ENCODE measurements at places on chromosomes 16 and 17. TPM values are rescaled to one million over a fixed set of nuclear protein-coding genes. Genes with fewer than 3 reads are reported as not detected.

DNA sequence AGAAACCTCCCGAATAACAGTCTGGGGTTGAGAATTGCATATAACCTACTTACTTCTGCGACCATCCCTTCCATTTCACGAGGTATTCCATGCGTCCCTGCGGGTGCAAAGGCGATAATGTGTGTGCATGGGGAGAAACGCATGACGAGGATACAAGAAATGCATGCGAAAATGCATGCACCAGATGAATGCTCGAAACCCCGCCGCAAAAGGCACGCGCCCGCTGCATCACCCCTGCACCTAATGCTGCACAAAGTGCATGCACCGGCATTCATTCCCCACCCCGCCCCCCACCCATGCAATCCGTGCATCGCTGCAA is 474 bp downstream of the CBX8 start:
- H3K27ac ChIP-seq = peak overlapping the region; percentile 42
- H3K4me1 ChIP-seq = peaks cover 38% of the 10 kb centered on the region
- H3K4me3 ChIP-seq = peak overlapping the region; percentile 91
- no peak for DNase-seq

DNA sequence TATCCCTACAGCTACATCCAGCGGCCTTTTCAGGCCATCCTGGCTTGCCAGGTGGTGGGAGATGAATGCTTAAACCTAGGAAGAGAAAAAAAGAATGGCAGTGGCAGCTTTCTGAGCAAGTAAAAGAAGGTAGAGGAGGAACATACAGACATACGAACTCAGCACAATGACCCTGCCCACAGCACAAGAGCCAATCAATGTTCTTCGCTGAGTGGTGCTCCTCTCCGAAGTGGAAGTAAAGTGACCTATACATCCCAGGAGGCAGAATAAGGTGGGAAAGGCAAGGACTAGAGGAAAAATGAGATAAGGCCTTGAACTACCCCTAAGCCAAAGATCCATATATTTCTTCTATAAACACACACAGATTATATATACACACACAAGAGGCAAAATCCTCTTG is 28.7 kb downstream of the USP31 start:
- peaks cover 50% of the 10 kb centered on the region for H3K4me1 ChIP-seq
- no peak overlapping the region for H3K27ac ChIP-seq
- H3K4me3 ChIP-seq = no peak overlapping the region

DNA sequence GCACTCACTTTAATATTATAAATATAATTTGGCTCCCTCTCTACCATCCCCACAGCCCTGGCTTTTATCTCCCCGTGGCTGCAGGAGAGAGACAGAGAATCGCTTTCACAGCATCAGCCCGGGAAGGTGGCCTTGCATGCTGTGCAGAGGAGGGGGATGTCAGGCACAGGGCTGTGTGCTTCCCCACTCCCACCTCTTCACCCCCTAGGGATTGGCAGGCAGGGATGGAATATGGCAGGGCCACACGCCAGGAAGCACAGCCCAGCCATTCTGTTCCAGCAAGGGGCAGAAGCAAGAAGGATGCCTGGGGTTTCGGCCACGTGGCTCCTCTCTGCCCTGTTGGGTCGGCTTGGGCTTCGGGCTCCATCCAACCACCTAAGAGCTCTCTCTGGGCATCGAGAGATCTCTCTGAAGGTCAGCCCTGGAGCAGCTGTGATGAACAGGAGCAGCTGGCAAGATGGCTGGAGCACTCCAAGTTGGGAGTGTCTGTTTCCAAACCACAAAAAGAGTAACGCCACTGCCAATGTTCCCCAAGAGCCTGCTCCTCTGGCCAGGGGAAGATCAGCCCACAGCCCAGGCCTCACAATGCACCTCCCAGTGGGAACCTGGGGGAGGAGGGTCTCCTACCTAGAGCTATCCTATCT is 223.2 kb downstream of the C16orf78 start:
- H3K4me3 ChIP-seq = no peak overlapping the region
- no peaks in the 10 kb centered on the region for H3K4me1 ChIP-seq
- no peaks in the 10 kb centered on the region for H3K36me3 ChIP-seq
- peaks cover 4% of the 10 kb centered on the region for H3K27me3 ChIP-seq
- DNase-seq = no peak

The ZPBP2 gene
- total RNA-seq = not detected

The RDM1 gene
- not detected for total RNA-seq

GRCh38 chr17:80252871-80253270 is 7.8 kb upstream of the RNF213 start:
- H3K4me3 ChIP-seq = no peak overlapping the region
- DNase-seq = no peak
- peaks cover 2% of the 10 kb centered on the region for H3K27me3 ChIP-seq
- H3K36me3 ChIP-seq = no peaks in the 10 kb centered on the region

The CCDC144A gene
- 0.15 TPM for total RNA-seq

DNA sequence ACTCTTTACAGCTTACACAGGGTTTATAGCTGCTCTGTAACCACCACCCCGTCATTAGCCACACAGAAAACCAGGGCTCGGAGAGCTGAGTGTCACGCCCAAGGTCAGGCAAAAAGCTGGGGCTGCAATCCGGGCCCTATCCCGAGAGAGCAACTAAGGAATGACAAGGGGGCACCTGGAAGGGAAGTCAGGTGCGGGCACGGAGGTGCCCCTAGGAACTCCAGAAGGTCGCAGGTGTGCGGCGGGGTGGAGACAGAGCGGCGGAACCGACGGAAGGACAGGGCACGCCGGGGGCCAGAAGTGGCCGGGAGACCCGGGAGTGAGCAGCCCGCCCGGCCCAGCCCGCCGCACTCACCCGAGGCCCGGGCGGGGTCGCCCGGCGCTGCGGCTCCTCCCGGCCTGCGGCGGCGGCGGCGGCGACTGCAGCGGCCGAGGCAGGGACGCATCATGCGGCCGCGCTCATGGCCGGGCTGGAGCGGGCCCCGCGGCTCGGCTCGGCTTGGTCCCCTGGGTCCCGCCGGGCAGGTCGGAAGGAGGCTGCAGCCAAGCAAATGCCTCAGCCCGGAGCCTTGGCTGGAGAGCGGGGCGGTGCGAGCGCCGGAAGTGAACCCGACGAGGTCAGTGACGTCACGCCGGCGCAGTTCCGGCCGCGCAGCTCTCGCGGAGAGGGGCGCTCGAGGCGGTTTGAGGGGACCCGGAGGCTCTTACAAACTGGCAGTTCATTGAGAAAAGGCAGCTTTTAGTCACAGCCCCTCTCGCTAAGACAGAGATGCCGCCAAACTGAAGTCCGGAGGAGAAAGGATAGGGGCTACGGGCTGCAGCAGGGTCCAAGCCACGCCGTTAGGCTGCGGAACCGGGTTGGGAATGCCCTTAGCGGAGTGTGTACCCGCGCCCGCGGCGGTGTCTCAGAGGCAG is at the start of gene ZDHHC7:
ZDHHC7 (minus strand) TSS at position 605 of the 915 bp plus-strand sequence. CDS start 20,917 bp downstream, outside the sequence.
- peak within 1 kb of the TSS; percentile 99 for H3K4me3 ChIP-seq
- H3K27me3 ChIP-seq = peaks cover 2% of the 10 kb centered on the region
- peak; percentile 76 for DNase-seq
- H3K4me1 ChIP-seq = peaks cover 46% of the 10 kb centered on the region

The KLHL10 gene
- total RNA-seq = 0.13 TPM

DNA sequence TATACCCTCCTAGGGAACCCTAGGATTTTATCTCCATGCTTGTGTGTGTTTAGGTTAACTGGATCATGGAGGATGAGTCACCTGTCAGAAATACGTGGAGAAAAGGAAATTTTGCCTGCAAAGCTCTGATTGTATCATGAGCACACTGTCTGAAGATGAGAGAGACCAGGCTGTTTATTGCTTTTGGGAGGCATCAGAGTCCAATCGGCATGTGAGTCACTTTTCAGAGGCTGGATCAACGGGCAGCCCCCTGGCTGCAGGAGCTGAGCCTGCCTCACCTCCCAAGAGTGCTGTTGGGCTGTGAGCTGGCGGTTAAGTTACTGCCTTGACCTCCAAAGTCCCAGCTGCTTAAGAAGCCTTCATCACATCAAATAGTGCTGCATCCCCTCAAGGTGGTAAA is 41.5 kb upstream of the MED9 start:
- peaks cover 21% of the 10 kb centered on the region for H3K4me1 ChIP-seq
- peaks cover 10% of the 10 kb centered on the region for H3K27me3 ChIP-seq
- peak overlapping the region; percentile 90 for H3K27ac ChIP-seq
- H3K4me3 ChIP-seq = peak overlapping the region; percentile 74

The CA5A gene
- not detected for total RNA-seq

GRCh38 chr17:59892251-59892923 is 356 bp downstream of the TUBD1 start:
- peaks cover 12% of the 10 kb centered on the region for H3K36me3 ChIP-seq
- peaks cover 1% of the 10 kb centered on the region for H3K27me3 ChIP-seq
- peaks cover 40% of the 10 kb centered on the region for H3K4me1 ChIP-seq
- peak overlapping the region; percentile 98 for H3K4me3 ChIP-seq
- H3K27ac ChIP-seq = peak overlapping the region; percentile 94

The TEKT5 gene
- not detected for total RNA-seq

DNA sequence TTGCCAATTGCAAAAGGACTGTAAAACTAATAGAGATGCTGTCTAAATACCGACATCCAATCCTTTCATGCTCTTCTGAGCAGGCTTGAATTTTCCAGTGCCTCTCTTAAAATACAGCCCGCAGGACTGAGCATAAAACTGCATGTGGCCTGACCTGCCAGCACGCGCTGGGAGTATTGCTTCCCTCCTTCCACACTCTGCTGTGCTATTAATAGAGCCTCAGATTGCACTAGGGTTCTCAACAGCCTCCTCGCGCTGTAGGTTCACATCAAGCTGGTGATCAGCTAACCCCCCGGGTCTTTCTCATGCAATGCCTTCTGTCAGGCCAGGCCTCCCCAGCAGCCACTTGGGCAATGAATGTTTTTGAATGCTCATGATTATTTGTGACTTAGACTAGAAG is 14.2 kb upstream of the MSI2 start:
- H3K27me3 ChIP-seq = peaks cover 22% of the 10 kb centered on the region
- H3K4me1 ChIP-seq = peaks cover 13% of the 10 kb centered on the region
- H3K27ac ChIP-seq = no peak overlapping the region
- DNase-seq = no peak
- H3K36me3 ChIP-seq = peaks cover 5% of the 10 kb centered on the region
- no peak overlapping the region for H3K4me3 ChIP-seq

- H3K36me3 ChIP-seq = no peaks in the 10 kb centered on the region
- H3K4me3 ChIP-seq = no peak overlapping the region
- peaks cover 5% of the 10 kb centered on the region for H3K27me3 ChIP-seq
- DNase-seq = no peak
- H3K27ac ChIP-seq = no peak overlapping the region
- peaks cover 13% of the 10 kb centered on the region for H3K4me1 ChIP-seq
Measured at GRCh38 chr17:17570798-17571716, 20.5 kb downstream of the PEMT start.

GRCh38 chr17:82402865-82403264 is 15.3 kb upstream of the HEXD start:
- peaks cover 18% of the 10 kb centered on the region for H3K4me1 ChIP-seq
- no peak overlapping the region for H3K4me3 ChIP-seq
- no peaks in the 10 kb centered on the region for H3K36me3 ChIP-seq
- no peak overlapping the region for H3K27ac ChIP-seq
- peaks cover 1% of the 10 kb centered on the region for H3K27me3 ChIP-seq

DNA sequence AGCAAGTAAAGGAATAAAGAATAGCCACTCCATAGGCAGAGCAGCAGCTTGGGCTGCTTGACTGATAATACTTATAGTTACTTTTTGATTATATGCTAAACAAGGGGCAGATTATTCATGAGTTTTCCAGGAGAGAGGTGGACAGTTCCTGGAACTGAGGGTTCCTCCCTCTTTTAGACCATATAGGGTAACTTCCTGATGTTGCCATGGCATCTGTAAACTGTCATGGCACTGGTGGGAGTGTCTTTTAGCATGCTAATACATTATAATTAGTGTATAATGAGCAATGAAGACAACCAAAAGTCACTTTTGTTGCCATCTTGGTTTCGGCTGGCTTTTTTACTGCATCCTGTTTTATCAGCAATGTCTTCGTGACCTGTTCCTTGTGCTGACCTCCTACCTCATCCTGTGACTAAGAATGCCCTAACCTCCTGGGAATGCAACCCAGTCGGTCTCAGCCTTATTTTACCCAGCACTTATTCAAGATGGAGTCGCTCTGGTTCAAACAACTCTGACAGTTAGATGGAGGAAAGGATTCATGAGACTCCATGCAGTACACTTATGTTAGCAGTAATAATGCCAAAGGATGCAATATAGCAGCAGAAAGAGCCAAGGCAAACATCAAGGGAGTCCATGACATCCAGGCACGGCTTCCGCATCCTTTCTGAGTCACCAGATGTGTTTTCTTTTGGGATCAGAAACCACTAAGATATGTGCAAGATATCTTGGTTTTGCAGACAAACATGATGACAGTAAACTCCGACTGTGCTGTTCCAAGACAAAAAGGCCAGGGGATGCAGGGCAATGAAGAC is 55.8 kb upstream of the B4GALNT2 start:
- peaks cover 7% of the 10 kb centered on the region for H3K36me3 ChIP-seq
- H3K27ac ChIP-seq = peak overlapping the region; percentile 92
- H3K27me3 ChIP-seq = peaks cover 11% of the 10 kb centered on the region
- DNase-seq = peak; percentile 83

The KCNJ2 gene
- total RNA-seq = 0.23 TPM

The CD300LB gene
- not detected for total RNA-seq

The PABPN1L gene
- not detected for total RNA-seq

DNA sequence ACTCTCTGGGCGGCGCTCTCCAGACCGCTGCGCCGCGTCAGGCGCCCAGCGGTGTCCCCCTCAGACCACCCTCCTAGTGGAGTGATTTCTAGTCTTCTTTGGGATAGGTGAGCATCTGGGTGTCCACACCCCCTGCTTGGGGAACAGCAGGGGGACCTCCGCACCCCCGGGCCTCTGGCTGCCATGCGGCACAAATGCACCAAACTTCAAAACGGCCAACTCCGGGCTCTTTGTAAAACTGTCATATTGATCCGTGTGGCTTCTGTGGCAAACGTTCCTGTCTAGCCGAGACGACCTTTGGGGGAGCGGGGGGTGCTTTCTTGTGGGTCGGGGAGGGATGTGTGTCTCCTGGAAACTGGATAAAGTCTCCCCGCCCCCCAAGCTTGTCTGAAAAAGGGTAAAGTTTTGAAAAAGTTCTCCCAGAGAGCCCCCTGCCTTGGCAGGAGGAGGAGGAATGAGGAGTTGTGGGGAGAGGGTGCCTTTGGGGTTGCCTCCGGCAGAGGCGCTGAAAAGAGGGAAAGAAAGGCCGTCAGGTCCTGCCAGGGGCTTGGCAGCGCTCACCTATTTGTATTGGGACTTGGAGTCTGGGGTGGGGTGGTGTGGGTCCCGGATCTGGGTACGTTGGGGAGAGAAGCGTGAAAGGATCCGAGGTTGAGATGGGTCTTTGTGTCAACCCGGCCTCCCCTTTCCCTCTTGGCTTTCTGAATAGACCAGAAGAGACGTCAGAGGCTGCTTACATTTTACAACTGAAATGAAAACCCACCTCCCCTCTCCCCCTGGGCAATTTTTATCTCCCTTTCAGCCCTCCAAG is 2.2 kb upstream of the CHD3 start:
- no peak overlapping the region for H3K4me3 ChIP-seq
- peaks cover 4% of the 10 kb centered on the region for H3K36me3 ChIP-seq
- peaks cover 4% of the 10 kb centered on the region for H3K27me3 ChIP-seq
- H3K4me1 ChIP-seq = peaks cover 5% of the 10 kb centered on the region
- no peak for DNase-seq
